ENCODE measurements at places on chromosomes 4 and X.
A peak's percentile ranks its signal among the peaks of the same experiment; 100 is the strongest.

- no peak for DNase-seq
Measured at GRCh38 chr4:55510685-55511084, 36.0 kb downstream of the CLOCK start.

DNA sequence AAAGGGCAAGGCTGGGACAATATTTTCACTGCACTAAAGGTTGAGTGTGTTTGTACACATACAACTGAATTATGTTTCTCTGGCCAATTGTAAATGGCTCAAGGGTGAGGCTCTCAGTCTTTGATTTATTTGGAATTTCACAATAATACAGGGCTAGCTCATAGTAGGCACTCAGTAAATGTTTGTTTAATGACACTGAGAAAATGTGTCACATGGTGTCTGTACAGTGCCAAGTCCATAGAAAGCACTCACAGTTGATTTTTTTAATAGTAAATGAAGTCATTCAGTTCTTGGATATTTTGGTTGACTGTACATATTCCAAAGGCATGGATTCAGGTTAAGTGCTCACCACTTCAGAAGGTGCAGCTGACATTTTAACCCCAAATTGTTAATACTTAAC lies 176.4 kb downstream of the IL1RAPL2 start:
- no peak for DNase-seq

GRCh38 chr4:136800248-136800647 lies 732.0 kb downstream of the PCDH18 start:
- no peak for DNase-seq

- DNase-seq: no peak
Measured at GRCh38 chrX:17828171-17828570, 32.9 kb downstream of the RAI2 start.

DNA sequence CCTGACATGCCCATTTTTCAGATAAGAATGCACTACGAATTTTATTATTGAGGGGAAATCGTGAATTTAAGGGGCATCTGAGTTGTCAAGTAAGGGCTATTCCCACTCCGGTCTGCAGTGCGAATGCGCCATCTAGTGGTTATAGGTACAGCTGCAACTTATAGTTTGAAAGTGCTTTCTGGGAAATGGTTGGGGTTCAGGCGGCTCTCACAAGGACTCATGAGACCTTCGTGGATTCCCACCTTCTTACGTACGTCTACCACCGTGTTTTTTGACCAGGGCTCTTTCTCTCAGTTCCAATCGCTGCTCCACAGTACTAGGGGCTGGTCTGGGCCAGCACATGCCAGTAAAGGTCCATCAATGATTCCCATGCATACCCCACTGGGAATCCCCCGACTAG lies 12.3 kb downstream of the MSL3 start:
- peak; percentile 27 for DNase-seq
